AG20443 (cell line): ENCODE measurements at places on chromosomes 11 and 22.
A peak's percentile ranks its signal among the peaks of the same experiment; 100 is the strongest.

DNA sequence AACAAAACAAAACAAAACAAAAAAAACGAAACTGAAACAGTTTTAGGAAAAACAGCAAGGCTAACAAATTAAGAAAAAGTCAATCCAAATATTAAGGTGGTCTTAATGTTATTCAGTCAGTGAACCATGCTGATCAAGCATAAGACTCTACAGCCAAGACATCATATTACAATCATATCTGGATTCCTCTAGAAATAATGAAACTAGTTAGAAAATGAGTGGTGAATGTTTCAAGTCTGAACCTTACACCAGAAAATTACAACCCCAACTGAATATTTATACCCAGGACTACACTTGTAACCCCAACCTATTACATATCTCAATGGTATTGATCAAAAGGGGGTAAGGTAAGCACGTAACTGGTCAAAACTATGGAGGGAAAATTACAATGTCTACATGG lies 48.8 kb downstream of the ACAT1 start:
- no peak for DNase-seq

- peak; percentile 70 for DNase-seq
Measured at GRCh38 chr11:71999362-71999761, 653 bp downstream of the IL18BP start.

GRCh38 chr22:36053242-36054147 lies 24.9 kb upstream of the RBFOX2 start:
- no peak for DNase-seq

- DNase-seq, result peak; percentile 94
Measured at GRCh38 chr22:20456064-20456721, 18.6 kb upstream of the SCARF2 start.

DNA sequence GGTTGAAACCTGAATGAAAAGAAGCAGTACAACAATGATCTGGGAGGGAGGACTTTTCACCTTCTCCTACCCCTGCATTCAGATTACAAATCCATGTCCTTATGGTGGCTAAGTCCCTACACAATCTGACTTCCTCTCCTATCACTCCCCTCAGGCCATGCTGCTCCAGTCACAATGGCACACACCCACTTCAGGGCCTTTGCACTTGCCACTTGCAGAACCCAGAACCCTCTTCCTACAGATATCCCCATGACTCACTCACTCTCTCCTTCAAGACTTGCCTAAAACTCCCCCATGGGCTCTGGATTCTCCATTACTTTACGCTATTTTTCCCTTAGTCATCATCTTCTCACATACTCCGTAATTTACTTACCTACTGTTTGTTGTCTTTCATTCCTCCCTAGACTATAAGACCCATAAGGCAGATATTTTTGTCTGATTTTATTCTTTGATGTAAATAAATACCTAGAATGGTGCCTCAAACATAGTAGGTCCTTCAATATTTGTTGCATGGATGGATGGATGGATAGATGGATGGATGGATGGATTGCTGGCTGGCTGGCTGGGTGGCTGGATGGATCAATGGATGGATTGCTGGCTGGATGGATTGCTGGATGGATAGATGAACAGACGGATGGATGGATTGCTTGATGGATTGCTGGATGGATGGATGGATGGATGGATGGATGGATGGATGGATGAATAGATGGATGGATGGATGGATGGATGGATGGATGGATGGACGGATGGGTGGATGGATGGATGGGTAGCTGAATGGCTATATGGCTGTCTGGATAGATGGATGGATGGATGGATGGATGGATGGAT lies 94.7 kb upstream of the NAV2 start:
- DNase-seq, result no peak

DNA sequence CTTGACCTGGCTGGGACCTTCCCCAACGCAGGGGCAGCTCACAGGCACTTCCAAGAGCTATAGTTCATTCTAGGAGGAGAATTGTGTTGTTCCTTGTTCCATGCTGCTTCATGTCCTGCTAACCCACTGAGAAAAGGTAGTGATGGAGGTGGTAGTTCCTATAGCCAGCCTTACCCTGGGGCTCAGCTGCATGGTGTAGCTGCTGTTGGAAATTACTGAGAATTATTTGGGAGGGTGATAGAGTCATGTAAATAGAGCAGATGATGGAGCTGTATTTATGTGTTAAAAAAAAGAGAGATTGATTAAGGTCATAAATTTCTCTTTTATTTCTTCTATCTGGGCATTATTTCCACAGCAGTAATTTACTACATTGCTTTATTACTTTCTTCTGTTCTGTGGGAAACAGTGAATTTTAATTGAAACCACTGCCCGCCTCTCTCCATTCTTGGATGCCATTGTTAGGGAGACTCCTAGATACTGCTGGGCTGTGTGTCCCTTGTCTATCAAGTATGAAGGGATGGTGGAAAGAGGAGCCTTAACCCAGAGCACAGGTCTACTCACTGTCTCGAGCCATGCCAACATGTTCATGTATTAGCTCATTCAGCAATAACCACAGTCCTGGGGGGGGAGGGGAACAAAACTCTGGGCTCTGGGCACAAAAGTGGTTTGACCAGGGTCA lies 309.2 kb downstream of the FAT3 start:
- no peak for DNase-seq

DNA sequence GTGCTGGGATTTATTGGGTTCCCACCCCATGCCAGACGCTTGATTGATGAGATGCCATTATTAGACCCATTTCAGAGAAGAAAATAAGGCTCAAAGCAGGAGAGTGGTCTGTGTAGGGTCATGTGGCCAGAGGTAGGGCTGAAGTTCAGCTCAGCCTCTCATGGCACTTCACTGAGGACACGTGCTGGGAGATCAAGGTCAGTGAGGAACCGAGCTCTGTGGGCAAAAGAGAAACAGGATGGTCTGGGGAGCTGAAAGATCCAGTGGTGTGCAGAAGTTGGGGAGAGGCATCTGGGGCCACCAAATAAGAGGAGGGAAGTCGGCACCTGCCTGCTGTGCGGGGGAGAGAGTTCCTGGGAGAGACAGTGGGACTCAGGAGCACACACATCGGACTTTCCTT lies 19.6 kb downstream of the RHOD start:
- DNase-seq, result no peak

DNA sequence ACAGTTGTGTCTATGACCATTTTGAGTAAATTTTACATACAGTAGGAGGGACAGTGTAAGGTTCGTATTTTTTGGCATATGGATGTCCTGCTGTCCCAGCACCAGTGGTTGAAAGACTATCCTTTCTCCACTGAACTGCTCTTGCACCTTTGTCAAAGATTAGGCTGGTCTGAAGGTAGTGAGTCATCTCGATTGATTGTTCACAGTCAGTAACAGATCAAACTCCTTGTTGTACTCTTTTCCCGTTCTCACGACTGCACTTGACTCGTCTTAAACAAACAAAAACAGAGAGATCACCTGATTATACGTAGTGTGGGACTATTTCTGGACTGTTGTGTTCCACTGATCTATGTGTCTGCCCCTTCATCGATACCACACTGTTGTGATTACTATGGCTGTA lies 77.1 kb downstream of the DGCR2 start:
- no peak for DNase-seq

DNA sequence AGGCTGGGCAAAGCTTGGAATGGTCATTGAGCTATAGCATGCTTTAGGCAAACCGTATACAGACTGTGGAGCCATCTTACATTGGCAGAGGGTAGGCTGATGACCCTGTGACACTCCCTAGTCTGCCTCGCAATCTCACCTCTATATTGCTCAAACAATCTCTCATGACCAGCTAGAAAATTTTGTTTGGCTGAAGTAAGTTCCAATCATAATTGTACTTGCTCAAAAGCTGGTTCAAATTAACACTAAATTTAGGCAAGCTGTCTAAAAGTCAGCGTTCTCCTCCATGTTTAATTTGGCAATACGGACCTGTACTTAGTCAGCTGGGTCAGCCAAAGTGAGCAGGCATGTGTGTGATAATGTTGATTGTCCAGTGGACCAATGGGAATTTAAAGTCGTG lies 133.0 kb downstream of the SWAP70 start:
- peak; percentile 38 for DNase-seq

DNA sequence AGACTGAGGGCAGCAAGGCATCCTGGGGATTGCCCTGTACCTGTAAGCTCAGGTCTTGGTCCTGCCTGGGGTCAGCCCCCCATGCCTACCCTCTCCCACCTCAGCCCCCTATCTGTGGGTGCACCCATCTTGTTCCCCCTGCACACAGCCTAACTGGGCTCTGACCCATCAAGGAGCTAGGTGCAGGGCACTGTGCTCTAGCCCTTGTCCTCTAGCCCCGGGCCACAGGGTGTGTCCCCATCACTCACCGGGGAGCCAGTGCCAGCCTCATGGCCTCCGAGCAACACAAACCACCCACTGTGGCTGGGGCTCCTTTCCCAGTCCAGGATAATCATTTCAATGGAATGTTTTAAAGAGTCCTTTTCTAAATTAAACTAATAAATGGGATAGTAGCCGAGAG lies 293.9 kb upstream of the PLET1 start:
- DNase-seq, result peak; percentile 52

- no peak for DNase-seq
Measured at GRCh38 chr22:23698673-23699235, 7.9 kb downstream of the RGL4 start.

GRCh38 chr11:58772329-58773285 lies 40.9 kb upstream of the GLYAT start:
- no peak for DNase-seq

- no peak for DNase-seq
Measured at GRCh38 chr22:24515027-24515338, 19.9 kb downstream of the UPB1 start.

DNA sequence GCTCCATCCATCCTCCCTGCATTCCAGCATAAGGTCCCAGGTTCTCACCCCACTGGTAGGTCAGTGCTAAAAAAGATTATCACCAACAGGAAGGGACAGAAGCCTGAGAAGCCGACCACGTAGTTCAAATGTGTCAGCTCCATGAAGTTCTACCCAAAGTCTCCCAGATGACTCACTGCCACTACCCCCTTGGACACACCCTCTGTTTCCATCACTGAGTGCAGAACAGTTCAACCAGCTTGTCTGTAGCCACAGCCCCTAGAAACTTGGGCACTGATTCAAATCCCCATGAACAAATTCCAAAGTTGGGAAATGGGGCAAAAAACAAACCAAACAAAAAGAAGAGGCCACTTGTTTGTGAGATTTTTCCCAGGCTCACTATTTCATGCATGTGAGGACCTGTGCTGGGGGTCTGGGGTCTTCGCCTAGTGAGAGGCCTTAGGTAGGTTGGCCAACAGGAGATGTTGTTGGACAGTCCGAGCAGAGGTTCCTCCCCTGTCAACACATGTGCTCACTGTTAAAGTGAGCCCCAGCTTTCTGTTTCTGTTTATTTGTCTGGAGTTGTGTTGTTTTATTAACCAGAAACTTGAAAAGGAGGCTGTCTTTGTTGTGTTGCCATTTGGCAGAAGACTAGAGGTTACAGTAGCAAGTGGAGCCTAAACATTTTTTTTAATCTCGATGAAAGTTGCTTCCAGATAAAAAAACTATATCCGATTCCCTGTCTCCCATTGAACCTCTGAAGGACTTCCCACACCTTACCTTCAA lies 24.2 kb upstream of the FLI1 start:
- DNase-seq, result peak; percentile 81
